ENCODE measurements at places on chromosomes 12 and 14.

DNA sequence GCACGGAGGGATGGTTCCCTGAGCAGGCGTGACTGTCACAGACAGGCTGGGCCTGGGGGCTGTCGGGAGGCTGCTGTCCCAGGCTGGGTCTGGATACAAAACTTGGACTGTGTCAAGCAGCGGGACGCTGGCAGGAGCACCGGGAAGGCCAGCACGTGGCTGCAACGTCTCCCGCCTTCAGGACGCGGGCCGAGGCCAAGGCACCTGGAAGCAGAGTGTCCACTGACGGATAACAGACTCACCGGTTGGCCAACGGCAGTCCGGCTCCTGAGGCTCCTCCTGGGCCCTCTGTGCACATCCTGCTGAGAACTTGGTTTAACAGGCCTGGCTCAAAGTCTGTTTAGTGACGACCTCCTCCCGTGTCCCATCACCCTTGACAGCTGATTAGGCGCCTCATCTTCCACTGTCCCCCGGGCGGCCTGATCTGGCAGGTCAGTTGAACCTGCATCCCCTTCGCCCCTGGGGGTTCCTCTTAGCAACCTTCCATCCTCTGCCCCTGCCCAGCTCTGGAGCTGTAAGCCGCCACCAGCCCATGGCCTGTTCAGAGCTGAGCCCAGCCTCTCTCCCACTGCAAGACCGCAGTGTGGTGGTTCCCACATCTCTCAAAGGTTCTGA is 2.5 kb downstream of the XRCC3 start:
- DNase-seq: no peak

- no peak for DNase-seq
Measured at GRCh38 chr14:56650048-56650447, 70.5 kb downstream of the TMEM260 start.

- DNase-seq: no peak
Measured at GRCh38 chr12:29980304-29980703, 196.6 kb upstream of the TMTC1 start.

- DNase-seq: no peak
Measured at GRCh38 chr12:109741286-109741969, 27.8 kb downstream of the FAM222A start.

- no peak for DNase-seq
Measured at GRCh38 chr12:58321414-58321813, 380.0 kb downstream of the ATP23 start.

DNA sequence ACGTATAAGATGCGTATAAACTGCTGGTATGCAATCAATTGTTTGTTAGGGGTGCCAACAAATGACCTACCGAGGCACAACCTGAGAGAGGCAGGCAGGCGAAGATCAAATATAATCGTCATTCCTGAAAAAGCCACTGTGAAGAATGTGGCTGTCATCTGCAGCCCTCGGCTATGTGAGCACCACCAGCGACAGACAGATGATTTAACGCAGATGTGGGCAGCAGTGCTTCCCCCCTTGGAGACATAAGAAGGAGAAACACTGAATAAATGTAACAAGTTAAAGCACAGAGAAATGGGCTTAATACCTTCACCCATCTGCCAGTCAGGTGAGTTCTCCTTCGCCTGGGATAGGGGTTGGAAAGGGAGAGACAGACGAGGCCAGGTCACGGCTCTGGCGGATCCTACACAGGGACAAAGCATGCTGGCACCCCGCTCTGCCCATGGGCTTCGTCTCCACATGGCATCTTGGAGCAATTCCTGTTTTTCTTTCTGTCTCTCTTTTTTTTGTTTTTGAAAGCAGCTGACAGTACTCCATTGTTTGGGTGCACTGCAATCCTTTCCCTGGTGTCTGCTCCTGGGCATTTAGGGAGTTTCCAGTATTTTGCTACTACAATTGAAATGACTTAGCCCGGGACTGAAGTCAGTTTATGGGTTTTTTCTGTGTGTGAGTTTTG is 28.1 kb downstream of the TNFAIP2 start:
- DNase-seq: no peak

GRCh38 chr12:56116267-56117081 is at the start of gene RPL41:
Gene RPL41 (plus strand): TSS chr12:56116633.
- DNase-seq: peak; percentile 92

DNA sequence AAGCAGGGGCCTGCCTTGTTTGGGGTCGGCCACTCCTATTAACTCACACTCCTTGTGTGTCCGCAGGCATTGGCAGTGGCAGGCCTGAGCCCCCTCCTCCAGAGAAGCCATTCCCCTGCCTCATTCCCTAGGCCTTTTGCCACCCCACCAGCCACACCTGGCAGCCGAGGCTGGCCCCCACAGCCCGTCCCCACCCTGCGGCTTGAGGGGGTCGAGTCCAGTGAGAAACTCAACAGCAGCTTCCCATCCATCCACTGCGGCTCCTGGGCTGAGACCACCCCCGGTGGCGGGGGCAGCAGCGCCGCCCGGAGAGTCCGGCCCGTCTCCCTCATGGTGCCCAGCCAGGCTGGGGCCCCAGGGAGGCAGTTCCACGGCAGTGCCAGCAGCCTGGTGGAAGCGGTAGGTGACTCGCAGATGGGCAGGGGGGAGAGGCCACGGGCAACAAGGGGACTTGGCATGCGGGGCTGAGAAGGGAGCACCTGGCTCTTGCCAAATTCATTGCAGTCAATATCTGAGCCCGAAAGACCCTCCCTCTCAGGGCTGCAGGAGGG is 106.3 kb upstream of the FKBP4 start:
- no peak for DNase-seq

- DNase-seq: no peak
Measured at GRCh38 chr14:81392976-81393643, 7.0 kb downstream of the STON2 start.

GRCh38 chr14:94624537-94625352 is 12.6 kb downstream of the SERPINA3 start:
- DNase-seq: no peak

GRCh38 chr12:124567673-124568373 is 411 bp upstream of the NCOR2 start:
- DNase-seq: peak; percentile 75

- DNase-seq: no peak
Measured at GRCh38 chr12:129779033-129779432, 124.8 kb downstream of the TMEM132D start.

GRCh38 chr12:16171348-16171747 is 106.1 kb downstream of the SLC15A5 start:
- DNase-seq: no peak

- DNase-seq: no peak
Measured at GRCh38 chr14:103880348-103881267, 33.2 kb upstream of the PPP1R13B start.

GRCh38 chr12:72276181-72276805 is 4.1 kb downstream of the TRHDE start:
- no peak for DNase-seq

GRCh38 chr14:37263656-37264236 is 66.0 kb downstream of the MIPOL1 start:
- no peak for DNase-seq

GRCh38 chr12:47939009-47939601 is 24.3 kb upstream of the TMEM106C start:
- DNase-seq: no peak

DNA sequence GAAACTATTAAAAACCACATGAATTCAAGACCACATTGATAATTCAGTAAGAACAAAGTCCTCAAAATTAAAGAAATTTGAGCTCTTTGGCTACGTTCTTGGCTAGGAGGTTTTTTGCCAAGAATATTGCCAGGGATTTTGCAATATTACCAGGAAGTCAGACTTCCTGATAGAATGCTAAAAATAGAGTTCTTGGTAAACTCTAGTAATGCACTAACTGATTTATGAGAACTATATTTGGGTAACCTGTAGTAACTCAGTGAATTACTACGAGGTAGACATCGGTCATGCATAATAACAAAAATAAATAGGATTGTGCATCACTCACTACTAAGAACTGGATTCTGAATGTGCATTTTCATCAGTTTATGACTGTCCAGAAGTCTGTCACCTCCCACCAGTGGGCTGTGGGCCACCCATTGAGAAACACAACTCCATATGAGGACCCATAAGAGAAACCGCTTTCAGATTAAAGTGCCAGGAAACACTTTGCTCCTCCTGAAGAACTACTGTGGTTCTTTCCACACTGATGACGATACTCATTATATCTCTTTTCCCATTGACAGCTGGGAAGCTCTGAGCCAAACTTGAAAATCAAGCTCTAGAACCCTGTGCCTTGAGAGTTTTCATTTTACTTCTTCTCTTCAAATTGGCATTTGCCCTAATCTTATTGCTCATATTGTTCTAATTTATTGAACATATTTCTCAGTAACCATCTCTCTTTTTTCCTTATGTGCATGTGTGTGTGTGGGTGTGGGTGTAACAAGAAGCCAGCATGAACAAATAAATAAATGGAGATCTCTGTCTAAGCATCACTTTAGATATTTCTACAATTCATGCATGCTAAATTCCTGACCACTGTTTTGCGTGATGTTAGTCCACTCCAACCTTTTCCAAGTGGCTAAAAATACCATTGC is 116.6 kb downstream of the BCL11B start:
- no peak for DNase-seq

DNA sequence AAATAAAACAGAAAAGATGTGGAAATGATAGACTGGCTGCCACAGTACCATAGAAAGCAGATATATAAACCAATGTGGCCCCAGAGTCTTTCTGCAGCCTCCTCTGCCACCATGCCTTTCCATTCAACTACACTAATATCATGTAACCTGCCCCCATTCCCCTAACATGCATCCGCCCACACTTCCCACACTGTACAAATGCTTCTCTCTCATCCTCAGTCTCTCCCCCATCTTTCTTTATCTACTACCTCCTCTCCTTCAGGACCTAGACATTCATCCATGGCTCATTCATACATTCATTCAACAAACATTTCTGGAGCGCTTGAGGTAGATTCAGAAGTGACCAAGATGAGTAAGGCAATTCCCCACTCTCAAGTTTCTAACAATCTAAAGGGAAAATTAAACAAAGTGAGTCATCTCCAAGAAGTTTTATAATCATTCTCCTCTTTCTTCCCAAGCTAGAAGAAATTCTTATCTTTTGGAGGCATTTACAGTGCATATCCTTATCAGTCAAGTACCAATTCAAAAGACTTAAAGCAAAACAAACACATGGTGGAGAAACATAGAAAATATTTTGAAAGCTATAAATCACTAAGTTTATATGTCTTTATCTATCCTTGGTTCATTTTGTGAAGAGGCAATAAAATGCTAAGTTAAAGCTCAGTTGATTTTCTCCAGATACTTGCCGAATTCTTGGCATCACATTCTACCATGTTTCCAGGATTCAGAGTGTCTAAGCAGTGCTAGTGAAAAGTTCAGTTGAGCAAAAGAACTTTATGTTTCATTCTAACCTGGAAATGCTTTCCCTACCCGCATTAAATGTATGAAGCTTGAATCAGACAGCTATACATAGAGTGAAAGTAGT is 70.5 kb upstream of the FRMD6 start:
- peak; percentile 60 for DNase-seq

DNA sequence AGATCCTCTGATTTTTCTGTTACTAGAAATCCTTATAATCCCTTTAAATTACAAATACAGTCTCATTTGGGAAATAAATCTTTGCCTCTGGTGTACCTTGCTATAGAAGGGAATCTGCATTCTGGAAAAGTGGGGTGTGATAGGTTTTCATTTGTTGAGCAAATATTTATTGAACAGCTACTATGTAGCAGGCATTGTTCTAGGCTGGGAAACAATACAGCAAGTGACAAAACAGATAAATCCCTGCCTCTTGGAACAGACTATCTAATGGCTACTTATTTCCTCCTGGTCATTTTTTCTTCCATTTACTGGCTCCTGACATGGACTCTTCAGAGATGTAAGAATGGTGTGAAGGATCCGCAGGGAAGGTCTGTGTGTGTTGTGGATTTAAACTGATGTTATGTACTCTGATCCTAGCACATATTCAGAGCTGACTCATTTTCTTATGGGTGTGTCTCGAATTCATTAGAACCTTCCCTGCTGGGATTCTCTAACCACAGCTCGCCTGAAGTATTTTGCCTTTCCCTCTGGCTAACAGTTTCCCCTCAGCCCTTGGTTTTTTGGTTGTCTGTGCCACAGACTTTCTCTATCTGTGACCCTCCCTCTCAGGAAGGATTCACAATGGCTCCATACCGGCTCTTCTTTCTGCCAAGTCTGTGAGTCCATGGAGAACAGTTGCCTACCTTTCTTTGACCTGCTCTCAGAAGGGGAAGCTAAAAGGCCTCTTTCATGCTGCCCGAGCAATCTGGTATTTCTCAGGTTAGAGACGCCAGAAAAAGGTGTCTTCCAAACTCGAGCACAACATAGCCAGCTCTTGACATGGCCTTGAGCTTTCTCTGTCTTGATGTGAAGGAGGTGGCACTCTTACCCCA is 53.7 kb downstream of the TMTC2 start:
- DNase-seq: peak; percentile 10

DNA sequence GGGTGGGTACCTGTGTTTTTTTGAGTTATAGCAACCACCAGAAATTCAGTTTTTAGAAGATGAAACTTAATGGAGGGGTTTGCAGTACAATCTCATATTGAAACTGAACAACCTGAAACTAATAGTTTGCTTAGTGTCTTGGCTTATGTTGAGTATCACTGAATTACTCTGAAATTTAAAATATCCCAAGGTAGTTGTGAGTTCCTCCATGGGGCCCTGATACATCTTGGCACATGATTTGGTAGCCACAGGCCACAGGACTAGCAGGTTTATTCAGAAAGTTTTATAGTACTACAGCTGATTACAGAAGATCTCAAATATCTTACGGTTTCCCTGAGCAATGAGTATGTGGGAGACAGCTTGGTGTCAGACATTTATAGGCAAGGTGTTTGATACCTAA is 10.4 kb downstream of the PTGES3 start:
- no peak for DNase-seq

DNA sequence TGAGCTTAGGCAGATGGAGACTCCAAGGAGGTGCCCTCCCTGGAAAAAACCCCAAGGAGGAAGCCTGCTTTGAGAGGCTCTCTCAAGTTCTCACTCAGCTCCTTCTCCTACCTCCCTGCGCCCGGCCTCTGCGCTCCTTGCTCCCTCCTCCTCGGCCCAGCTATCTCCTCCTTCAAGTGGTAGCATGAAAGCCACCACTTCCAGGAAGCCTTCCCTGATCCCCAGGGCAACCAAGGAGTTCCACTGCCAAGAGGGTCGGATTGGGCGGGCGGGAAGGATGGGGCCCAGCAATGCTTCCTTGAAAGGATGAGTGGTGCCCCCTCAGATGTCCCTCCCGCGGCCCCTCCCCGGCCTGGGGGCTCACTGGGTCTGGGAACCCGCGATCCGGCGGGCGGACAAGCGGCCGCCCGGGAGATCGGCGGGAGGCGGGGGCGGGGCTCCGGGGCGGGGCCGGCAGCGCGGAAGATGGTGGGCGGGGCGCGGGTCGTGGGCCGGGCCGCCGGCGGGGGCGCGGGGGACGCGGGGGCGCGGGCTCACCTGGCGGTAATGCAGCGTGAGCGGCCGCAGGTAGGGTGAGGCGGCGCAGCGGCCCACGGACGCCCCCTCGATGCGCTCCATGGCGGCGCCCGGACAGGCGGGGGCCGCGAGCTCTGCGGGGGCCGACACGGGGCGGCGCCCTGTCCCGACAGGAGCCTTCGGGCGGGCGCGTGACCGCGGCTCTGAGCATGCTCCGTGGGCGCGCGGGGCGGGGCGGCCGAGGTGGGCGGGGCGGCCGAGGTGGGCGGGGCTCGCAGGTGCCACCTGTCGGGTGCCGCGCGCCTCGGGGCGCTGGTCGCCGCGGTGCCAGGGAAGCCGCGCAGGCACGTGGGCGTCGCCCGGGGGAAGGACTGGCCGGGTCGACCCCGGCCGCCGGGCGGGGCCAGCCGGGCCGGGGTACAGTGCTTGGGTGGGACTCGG is at the start of gene NUDT14:
Gene NUDT14, minus strand, starts transcription at position 721 of the 957 bp plus-strand sequence. Its CDS starts 103 bp downstream, at position 618.
- DNase-seq: peak; percentile 52

Data from RKO (cell line).